A549 (cell line): ENCODE measurements at places on chromosomes 16 and 17.

DNA sequence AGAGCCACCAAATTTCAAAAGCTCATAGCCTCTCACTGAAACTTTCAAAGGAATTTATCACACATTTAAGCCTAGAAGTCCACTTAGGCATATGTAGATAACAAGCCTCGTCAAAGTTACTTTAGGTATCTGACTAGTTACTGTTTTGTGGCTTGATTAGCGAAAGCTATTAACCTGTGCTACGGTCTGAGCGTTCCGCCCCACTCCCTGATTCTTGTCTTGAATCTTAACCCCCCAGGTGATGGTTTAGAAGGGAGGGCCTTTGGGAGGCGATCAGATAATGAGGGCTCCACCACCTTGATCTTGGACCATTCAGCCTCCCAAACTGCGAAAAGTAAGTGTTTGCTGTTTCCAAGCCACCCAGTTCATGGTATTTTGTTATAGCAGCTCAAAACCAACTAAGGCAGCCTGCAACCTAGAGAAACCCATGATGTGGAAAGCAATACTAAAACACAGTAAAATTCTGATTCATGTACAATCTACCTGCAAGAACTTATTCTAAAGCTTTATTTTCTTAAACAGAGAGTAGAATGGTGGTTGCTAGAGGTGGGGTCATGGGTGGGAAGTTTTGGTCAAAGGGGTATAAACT is 7.1 kb downstream of the HSDL1 start:
- no peak for DNase-seq

DNA sequence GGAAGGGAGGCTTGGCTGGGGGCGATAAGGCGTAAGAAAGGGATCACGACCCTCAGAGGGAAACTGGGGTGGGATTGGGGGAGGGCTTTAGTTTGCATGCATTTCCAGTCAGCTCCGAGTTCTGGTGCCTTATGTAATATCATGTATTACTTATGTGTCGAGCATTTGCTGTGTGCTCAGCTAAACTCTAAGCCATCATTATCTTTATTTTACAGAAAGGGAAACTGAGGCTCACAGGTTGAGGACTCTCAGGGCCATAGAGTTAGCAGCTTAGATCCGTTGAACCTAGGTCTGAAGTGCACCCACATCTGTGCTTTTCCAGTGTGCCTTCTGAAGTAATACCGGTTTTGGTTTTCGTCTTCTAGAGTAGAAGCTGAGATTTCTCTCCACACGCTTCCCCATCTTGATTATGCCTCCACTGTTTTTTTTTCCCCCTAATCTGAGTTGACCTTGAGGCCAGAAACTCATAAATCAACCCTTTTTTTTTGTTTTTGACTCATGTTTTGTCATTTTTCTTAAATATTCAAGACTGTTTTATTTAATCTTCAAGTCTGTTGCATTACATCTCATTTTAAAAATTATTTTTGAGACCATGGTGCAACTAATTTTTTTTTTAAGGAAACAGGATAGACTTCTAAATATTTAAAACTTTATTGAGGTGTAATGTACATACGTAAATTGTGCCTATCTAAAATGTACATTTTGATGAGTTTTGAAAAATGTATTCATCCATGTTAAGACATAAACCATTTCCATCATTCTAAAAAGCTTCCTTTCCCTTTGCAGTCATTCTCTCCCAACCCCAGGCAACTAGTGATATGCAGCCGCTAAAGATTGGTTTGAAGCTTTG is 741 bp downstream of the CYB5B start:
- DNase-seq, result no peak

- DNase-seq, result no peak
Measured at GRCh38 chr17:4449736-4450135, 16.0 kb downstream of the SPNS3 start.

DNA sequence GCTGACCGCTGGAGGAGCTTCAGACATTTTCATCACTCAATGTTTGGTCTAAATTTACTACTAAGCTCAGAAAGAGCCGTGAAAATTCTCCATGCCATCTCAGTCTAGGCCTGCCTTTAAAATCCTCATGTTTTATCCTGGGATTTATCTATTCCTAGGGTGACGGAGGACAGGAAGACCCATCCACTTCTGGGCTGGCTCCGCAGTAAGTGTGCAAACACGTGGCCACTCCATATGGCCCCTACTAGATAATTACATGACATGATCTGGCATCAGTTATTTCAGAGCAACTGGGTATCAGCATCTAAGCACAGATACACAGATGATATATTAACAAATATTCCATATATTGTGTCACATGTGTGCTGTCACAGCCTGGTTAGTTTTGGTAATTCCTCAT is 77.8 kb upstream of the HS3ST4 start:
- DNase-seq, result no peak

- no peak for DNase-seq
Measured at GRCh38 chr16:68257251-68257905, 6.9 kb upstream of the SLC7A6 start.

GRCh38 chr16:82636958-82637357 is 10.2 kb downstream of the CDH13 start:
- DNase-seq, result no peak

DNA sequence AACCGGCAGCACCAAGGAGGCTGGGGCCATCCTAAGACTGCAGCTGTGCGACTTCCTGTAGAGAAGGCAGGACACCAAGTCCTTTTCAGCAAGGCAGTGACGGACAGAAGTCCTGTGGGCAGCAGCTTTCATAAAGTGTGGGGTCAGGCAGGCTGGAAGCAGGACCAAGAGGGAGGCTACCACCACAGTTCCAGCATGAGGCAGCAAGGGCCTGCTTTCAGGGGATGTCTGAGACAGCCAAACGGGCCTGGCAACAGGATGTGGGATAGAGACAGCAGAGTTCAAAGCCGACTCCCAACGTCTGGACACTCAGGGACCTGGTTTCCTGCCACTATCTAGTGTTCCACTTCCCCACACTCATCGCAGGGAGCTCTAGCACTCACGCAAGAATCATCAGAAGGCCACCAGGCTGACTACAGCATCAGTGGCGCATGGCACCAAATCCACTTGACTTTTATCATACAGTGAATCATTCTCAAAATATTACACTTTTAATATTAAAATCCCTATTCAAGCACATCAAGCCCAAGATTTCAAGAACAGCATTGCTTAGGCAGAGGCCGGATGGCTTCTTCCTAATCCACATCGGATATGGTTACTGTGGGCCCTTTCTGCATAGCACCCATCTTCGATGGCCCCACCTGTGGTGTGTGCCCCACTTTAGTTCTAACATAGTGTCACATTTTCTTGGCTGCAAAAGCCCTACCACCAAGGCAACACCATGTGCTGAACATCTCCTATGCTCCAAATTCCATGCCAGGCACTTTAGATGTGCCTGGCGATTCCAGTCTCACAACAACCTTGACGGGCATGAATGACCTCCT is 5.2 kb downstream of the USP7 start:
- DNase-seq, result no peak

DNA sequence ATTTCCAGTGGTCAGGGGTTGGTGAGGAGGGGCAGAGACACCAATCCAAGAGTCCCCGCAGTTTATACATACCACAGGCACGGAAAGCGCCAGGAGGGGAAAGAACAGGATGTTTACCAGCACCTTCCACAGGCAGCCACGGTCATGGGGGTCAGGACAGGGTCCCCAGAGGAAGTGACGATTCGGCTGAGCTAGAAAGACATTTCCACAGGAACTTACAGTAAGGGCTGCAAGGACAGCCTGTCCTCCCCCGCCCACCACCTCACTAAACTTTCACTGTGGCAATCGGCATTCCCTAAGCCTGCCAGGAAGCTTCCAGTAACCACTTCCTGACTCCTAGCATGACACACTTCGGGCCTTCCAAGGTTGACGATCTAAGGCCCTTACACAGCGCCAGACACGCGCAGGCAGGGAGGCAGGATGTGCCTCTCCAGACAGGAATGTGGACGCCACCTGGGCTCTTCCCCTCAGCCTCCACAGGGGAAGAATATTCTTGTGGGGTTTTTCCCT is 1.2 kb upstream of the MT2A start:
- DNase-seq, result peak; percentile 83

- DNase-seq, result no peak
Measured at GRCh38 chr16:67720236-67720635, 1.1 kb upstream of the GFOD2 start.

GRCh38 chr17:42378359-42378958 is 9.8 kb downstream of the STAT3 start:
- no peak for DNase-seq

GRCh38 chr16:89917773-89918452 is 749 bp upstream of the MC1R start:
- peak; percentile 76 for DNase-seq

GRCh38 chr17:10392880-10393279 is 20.1 kb upstream of the MYH13 start:
- DNase-seq, result no peak

- DNase-seq, result peak; percentile 56
Measured at GRCh38 chr17:58755577-58756245, at the start of gene PPM1E. PPM1E (plus strand) TSS chr17:58755854.

- no peak for DNase-seq
Measured at GRCh38 chr16:22641131-22641628, 130.5 kb downstream of the NPIPB5 start.

DNA sequence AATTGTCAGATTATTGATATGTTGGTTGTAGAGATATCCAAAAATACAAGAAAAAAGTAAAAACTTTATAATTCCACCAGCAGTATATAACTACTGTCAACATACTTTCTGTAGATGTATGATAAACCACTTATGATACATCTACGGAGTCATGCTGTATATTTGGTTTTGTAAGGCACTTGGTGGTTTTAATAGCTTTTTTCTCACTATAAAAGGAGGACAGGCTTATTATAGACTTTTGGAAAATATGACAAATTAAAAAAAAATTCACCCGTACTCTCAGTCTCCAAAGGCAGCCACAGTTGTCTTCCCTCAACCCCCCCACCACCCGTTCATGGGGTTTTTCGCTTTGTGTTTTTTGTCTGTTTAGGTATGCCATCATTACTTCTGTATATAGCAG is 14.8 kb downstream of the RAI1 start:
- DNase-seq, result no peak

DNA sequence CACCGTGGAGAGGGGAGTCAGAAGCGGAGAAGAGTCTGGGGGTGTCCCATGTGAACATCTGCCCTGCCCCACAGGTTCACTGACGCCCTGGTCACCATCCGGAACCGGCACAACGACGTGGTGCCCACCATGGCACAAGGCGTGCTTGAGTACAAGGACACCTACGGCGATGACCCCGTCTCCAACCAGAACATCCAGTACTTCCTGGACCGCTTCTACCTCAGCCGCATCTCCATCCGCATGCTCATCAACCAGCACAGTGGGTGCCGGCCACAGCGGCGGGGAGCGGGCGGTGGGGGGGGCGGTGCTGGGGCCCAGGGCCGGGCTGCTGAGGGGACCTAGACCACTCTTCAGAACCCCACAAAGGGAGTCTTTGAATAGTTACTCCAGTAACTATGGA is 10.7 kb downstream of the PDK2 start:
- DNase-seq, result no peak

GRCh38 chr17:65556014-65556909 is 5.2 kb downstream of the AXIN2 start:
- peak; percentile 78 for DNase-seq

DNA sequence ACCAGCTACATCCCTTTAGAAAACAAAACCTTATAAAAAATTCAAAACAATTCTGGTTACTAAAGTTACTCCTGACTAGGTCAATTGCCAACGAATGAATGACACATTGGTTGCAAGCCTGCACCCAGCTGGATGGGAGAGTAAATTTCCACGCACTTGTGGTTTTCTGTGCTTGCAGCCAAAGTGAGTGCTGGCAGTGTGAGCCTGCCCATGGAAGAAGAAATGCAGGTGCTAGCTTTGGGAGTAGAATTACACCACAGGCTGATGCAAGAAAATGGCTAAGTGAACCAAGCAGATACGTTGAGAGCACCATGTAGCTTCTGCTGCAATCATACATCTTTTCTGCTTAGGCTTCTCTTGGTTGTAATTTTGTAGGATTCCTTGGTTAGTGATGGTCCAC is 74.6 kb downstream of the SYCE1L start:
- DNase-seq, result no peak

- no peak for DNase-seq
Measured at GRCh38 chr16:1511662-1512569, 18.8 kb downstream of the TELO2 start.

GRCh38 chr16:4994719-4995434 is 36.7 kb downstream of the SEC14L5 start:
- no peak for DNase-seq

GRCh38 chr17:60601447-60602384 is 1.7 kb downstream of the PPM1D start:
- peak; percentile 54 for DNase-seq

DNA sequence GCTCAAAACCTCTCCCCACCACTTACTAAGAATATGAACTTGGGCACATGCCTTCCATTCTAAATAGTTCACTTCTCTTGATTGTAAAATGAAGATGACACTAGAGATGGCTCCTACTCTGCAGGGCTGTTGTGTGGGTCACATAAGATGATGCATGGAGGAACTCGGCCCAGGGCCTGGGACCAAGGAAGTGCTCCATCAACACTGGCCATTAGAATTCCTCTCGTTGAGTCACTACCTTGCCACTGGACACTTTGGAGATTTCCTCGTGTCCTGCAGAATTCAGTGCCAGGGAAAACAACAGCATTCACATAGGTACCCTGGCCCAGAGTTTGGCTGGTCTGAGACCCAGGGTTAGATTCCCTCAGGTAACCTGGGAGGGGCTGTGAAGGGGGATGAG is 18.6 kb downstream of the HNF1B start:
- no peak for DNase-seq

GRCh38 chr17:27670791-27671590 is 40.0 kb downstream of the LGALS9 start:
- no peak for DNase-seq

DNA sequence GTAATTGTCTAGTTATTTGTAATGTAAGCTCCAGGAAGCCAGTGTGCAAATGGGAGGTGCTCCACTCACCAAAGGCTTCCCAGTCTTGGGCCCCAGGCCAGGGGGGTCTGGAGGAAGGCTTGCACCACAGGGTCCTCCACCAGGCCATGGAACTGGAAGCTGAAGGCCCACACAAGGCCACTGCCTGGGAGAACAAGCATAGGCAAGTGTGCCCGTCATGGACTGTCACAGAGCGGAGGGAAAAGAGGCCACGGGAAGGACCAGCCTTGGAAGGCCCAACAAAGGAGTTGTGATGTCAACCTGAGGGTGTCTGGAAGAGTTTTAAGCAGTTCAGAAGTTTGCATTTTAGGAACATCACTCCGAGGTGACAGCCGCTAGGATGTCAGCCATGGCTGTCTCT is 3.0 kb upstream of the SRRM2 start:
- no peak for DNase-seq

- no peak for DNase-seq
Measured at GRCh38 chr17:31428111-31428510, 36.6 kb downstream of the RAB11FIP4 start.

DNA sequence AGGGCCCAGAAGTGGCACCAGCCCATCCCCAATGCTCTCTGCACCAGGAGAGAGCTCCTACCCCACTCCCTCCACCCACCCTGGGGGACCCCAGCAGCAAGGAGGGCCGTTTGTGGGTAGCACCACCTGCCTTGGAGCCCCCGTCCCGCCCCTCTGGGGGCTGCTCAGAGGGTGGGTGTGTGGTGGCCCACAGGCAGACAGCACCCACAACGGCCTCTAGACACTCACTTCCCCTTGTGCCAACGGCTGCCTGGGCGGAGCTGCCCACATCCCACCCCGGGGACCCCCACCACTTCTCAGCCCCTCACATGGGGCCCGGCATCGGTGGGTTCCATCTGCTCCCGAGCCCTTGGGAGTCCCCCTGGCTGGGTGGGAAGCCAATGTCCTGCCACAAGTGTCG is 33.3 kb downstream of the BAHCC1 start:
- no peak for DNase-seq

- DNase-seq, result peak; percentile 99
Measured at GRCh38 chr17:29579866-29580771, 9.3 kb downstream of the GIT1 start.
